ENCODE measurements at places on chromosomes 16 and 17.
A peak's percentile ranks its signal among the peaks of the same experiment; 100 is the strongest.

- no peak for DNase-seq
Measured at GRCh38 chr17:19991252-19991885, 13.7 kb upstream of the AKAP10 start.

GRCh38 chr16:15777533-15778203 lies 79.2 kb downstream of the MYH11 start:
- peak; percentile 29 for DNase-seq

DNA sequence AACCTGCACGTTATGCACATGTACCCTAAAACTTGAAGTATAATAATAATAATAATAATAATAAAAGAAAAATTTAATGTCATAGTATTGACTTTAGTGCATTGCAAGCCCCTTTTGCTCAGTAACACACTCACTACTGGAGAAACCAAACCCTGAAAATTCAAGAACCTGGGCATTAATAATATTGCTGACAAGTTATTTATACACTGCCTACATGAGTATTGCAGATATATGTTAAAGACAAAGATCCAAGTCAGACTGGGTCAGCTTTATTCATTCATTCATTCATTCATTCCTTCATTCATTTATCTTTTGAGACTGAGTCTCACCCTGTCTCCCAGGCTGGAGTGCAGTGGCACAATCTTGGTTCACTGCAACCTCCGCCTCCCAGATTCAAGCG lies 1711.2 kb downstream of the TP53TG3F start:
- no peak for DNase-seq

DNA sequence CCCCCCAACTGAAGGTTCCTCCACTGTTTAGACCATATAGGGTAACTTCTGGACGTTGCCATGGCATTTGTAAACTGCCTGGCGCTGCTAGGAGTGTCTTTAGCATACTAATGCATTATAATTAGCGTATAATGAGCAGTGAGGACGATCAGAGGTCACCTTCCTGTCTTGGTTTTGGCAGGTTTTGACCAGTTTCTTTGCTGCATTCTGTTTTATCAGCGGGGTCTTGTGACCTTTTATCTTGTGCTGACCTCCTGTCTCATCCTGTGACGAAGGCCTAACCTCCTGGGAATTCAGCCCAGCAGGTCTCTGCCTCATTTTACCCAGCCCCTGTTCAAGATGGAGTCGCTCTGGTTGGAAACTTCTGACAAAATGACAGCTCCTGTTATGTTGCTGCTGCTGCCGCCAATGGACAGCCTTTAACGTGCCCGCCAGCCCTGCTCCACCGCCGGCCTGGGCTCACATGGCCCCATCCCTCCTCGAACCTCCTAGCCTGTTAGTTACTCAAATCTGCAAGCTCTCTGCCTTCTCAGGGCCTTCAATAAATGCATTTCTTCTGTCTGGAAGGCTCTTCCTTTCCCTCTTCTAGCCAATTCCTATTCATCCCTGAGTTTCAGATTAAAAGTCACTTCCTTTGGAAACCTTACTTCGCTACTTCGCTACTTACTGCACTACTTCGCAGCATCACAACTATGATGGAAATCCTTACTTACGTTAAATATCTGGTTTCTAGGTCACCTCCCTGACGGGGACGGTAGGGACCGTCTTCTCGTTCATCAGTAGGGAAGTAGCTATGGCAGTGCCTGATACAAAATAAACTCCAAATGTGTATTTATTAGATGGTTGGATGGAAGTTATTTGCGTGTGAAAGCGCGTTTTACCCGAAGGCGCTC lies 640 bp upstream of the NAGLU start:
- DNase-seq = no peak

DNA sequence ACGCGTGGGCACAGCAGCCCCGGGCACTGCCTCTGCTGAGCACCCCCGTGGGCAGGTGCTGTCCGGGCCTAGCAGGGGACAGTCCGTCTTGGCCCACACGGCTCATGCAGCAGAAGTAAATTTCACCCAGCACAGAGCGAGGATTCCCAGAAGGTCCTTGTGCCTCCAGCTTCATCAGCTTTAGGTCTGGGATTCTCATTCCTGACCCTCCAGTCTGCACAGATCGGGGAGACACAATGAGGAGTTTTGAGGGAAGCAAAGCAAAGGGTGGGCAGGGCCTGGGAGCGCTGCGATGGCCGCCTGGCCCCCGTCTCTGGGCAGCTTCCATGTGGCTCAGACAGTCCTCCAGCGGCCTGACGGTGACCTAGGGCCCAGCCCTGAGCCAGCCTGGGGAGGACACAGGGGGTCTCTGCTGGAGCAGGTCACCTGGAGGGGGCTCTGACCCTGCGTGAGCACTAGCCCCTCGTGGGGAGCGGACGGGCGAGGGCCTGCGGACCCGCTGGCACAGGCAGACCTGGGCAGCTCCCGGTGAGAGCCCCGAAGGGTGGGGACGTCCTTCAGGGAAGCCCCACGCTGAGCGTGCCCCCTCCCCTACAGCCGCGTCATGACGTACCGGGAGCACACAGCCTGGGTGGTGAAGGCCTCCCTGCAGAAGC lies 30.7 kb upstream of the CHMP6 start:
- DNase-seq = no peak

- DNase-seq = peak; percentile 84
Measured at GRCh38 chr16:81752225-81752875, 26.7 kb upstream of the PLCG2 start.

GRCh38 chr17:17783116-17783824 lies 53.5 kb downstream of the SREBF1 start:
- DNase-seq = peak; percentile 79

DNA sequence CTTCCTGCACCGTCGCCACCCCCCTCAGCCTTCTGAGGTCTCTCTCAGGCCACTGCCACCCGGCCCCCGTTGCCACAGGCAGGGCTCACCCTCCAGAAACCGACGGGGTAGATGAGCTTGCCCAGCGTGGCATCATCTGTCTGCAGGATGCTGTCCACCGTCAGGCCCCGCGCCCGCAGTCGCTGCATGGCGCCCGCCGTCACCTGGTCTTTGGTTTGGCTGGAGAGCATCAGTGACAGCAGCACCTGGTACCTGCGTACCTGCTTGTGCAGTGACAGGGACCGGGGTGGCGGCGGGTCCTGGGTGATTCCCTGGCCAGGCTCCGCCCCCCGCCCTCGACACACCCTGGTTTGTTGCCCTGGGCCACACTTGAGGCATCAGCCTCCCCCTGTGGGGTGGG lies 3.1 kb downstream of the NTHL1 start:
- DNase-seq = no peak

- DNase-seq = peak; percentile 39
Measured at GRCh38 chr16:77220427-77220826, 21.2 kb downstream of the SYCE1L start.

DNA sequence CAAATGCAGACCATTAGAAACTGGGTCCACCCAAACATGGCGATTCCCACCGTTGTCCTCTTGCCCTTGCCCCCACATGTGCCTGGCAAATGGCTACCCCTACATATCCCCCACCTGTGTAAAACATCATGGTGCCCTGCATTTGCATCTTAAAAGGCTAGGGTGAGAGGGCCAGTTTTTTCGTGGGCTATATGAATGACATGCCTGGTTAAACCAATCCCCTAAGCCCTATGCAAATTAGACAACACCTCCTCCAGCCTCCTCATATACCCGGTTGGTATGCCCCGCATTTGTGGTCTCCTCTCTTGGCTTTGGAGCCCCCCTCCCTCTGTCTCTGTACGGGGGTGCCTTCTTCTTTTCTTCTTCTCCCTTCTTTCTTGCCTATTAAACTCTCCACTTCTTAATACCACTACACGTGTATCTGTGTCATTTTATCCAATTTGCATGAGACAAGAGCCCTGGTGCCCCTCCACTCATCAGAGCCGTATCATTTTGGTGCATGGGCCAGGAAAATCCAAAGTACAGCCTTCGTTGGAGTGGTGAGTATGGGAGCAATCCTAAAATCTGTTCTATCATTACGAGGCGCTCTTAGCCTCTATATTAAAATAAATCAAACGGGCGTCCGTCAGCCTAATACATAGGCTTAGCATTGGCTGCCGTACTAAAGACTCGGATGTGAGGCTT lies 30.1 kb downstream of the QPRT start:
- no peak for DNase-seq

GRCh38 chr17:64706224-64707049 lies 44.3 kb upstream of the SMURF2 start:
- no peak for DNase-seq

DNA sequence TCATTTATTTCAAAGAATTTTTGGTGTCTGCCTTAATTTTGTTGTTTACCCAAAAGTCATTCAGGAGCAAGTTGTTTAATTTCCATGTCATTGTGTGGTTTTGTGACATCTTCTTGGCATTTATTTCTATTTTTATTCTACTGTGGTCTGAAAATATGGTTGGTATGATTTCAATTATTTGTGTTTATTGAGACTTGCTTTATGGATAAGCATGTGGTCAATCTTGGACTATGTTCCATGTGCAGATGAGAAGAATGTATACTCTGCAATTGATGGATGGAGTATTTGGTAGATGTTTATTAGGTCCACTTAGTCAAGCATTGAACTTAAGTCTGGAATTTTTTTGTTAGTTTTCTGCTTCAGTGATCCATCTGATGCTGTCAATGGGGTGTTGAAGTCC lies 383.0 kb downstream of the PMP22 start:
- no peak for DNase-seq

GRCh38 chr17:41919840-41920579 lies 1.3 kb upstream of the ACLY start:
- DNase-seq = no peak

- peak; percentile 79 for DNase-seq
Measured at GRCh38 chr16:67542464-67542863, 13.8 kb downstream of the RIPOR1 start.

DNA sequence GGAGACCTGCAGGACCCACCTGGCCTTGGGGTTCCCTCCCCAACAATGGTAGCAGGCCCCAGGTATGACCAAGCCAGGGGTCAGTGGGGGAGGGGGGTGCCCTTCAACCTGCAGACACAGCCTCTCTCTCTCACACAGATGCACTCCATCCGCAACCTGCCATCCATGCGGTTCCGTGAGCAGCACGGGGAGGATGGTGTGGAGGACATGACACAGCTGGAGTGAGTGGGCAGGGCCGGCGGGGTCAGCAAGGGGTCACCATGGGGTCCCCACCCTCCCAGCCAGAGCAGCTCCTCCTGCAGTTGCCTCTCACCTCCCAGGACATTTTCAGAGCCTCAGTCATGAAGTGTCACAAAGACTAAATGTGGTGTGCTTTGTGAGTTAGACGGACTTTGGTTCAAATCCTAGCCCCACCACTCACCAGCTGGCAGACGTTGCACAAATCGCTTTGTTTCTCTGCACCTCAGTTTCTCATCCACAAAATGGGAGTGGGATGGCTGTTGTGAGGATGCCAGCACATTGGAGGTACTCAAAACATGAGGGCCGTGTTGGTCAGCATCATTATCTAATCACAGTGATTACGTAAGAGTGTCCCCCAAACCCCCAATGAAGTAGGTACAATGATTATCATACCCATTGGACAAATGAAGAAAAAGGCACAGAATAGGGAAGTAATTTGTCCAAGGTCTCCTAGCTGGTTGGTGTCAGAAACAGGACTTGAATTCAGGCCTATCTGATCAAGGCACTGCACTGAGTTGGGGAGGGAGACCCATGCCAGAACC lies 16.0 kb downstream of the MYO15A start:
- no peak for DNase-seq

DNA sequence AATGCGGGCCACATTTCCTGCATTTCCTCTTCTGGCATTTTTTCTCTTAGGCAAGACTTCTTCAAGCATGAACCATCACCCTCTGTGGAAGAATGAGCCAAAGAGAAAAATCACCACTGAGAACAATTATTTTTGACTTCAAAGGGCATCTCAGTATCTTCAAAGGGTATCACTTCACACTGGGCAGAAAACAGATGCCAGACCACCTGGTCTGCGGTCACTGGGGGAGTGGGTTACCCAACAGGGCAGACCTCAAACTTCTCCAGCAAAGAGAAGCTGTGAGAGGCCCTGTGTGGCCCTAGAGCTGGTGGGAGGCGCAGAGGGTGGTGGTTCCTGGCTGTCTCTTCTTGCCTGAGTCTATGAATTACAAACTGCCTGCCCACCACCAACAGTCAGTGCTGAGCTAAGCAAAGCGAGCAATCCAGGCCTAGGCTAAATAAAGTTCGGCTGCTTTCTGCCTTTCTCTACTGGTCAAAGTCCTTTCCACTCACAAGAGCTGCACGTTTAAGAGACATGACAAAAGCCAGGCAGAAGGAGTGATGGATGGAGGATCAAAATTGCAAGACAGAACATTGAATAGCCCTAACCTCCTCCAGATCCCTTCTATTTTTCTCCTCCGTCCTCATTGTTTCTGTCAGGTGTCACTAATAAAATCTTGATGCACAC lies 602.7 kb upstream of the CDH5 start:
- DNase-seq = no peak

DNA sequence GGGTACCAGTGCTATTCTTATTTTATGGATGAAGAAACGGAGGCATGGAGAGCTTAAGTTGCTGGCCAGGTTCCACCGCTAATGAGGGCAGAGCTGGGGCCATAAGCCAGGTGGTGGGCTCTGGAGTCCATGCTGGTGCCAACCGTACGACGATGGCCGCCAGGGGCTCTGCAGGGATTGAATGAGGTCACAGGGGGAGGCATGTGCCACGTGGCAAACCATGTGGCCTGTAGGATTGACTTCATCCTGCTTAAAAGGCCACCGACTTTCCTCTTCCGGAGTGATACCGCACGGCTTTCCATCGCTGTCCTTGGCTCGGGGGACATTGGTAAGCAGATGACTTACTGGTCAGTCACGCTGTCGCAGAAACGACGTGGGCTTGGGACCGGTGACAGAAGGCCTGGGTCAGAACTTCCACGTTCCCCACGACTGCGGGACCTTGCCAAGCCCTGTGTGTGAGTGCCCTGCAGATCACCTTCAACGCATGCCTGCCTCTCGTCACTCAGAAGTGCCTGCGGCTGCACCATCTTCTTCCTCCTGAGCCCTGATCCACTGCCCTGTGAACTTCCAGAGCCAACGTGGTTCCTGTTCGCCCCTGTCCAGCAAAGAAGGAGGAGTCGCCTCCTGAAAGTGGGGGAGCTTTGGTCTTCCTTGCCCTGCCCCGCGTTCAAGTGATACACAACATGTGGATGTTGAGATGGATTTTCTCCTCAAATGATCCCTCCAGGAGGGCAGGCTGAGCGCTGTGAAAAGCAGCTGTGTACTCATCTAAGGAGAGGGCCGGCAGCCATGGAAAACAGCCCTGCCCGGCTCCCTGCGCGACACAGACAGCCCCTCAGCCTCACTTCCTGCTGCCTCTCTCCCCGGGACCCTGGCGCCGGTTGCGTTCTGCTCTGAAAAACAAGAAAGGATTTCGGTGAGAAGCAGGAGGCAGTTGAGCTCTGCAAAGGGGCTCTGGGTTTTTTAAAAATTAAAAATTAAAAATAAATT lies 176.7 kb downstream of the C16orf95 start:
- no peak for DNase-seq

GRCh38 chr16:80259290-80259805 lies 281.4 kb upstream of the DYNLRB2 start:
- no peak for DNase-seq

GRCh38 chr17:7836596-7837407 lies 2.8 kb downstream of the KDM6B start:
- DNase-seq = no peak

- DNase-seq = no peak
Measured at GRCh38 chr17:18070861-18071340, 16.8 kb upstream of the DRG2 start.

DNA sequence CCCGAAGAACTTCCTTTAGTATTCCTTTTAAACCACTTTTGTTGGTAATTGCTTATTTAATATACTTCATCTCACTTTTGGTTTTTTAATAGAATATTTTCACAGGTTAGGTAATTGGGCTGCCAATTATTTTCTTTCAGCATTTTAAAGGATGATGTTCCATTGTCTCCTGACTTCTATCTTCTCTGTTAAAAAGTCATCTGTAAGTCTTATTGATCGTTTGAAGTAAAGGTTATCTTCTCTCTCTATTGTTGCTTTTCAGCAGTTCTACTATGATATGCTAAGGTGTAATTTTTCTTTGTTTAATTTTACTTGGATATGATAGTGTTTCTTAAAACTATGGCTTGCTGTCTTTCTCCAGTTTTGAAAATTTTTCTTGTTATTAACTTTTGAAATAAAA lies 307.5 kb downstream of the MAP2K4 start:
- DNase-seq = no peak

Data from GM10248 (cell line).